Activated naive CD4-positive, alpha-beta T cell (primary cell): ENCODE measurements at places on chromosomes 2 and 18.

DNA sequence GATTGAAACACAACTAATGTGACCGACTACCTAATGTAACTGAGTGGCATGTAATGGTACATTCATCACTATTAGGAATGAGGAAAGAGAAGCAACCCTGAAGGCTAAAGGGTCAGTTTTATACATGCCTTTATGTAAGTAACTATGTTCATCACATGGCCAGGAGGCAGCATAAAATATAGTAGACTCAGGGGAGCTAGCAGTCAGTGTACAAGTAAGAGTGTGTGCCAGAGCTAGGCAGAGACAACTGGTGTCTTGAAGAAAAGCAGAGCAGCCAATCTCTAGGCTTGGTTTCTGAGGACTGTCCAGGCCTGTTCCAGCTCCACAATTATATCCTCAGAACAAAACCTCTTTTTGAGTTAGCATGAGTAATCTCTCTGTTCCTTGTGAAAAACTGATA lies 18.1 kb downstream of the SMAD2 start:
- DNase-seq = no peak

GRCh38 chr2:127108090-127108523 lies 1.2 kb upstream of the BIN1 start:
- no peak for DNase-seq

- DNase-seq = no peak
Observed at GRCh38 chr2:240460253-240460711, 24.8 kb downstream of the GPC1 start.

GRCh38 chr2:26584191-26584590 lies 57.0 kb downstream of the CIB4 start:
- DNase-seq = no peak

- DNase-seq = no peak
Observed at GRCh38 chr2:203740871-203741281, 34.4 kb downstream of the CD28 start.

DNA sequence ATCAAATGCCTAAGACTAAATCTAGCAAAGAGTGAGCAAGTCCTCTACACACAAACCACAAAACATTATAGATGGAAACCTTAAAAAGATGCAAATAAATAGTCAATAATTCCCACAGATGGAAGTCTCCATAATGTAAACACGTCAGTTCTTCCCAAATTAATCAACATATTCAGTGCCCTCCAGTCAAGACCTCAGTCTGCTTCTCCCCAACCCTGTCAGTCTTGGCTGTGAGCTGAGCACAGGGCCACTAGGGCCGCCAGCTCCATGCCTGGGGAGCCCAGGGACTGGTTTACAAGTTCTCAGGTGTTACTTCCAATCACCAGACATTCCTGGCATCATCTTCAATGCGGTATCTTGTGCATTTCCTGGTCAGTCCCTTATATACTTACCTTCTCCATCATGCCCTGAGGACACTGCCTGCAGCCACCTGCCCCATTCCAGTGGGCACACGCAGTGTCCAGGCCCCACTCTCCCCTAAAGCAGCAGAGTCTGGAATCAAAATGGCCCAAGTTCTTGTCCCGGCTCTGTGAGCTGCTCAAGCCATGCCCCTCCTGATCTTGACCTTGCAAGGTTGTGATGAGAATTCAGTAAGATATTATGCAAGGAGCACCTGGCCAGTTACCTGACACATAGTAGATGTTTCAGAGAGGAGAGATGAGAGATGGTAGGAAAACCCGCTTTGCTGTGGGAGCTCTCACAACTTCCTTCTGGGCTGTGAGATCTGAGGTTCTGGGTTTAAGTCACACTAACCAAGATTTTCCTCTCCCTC lies 207.9 kb upstream of the RAB6C start:
- no peak for DNase-seq

GRCh38 chr2:53964987-53965687 lies 5.7 kb downstream of the PSME4 start:
- DNase-seq = no peak

DNA sequence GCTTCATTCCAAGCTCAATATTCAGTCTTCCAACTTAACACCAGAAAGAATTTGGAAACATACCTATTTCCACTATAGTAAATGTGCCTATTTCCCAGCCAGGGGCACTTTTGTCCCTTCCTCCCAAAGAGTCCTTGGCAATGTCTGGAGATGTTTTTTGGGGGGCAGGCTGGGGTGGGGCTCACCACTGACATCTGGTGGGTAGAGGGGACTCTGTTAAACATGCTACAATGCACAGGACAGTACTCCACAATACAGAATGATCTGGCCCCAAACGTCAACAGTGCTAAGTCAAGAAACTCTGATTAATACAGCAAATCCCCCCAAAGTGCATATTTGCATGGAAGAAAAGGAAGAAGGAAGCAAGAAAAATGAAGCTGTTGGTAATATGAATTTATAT lies 61.7 kb downstream of the SMIM21 start:
- no peak for DNase-seq

- no peak for DNase-seq
Observed at GRCh38 chr2:110863726-110864125, 131.4 kb downstream of the ACOXL start.

GRCh38 chr18:39318008-39318407 lies 1752.4 kb upstream of the CELF4 start:
- no peak for DNase-seq
